Dermis blood vessel endothelial cell (primary cell): ENCODE measurements at places on chromosomes 4 and X.

GRCh38 chr4:77893451-77893850 is 30.8 kb downstream of the MRPL1 start:
- DNase-seq = no peak

- no peak for DNase-seq
Measured at GRCh38 chr4:181475781-181476507, 767.3 kb upstream of the TENM3 start.

GRCh38 chrX:110600745-110601310 is 194.8 kb downstream of the CHRDL1 start:
- no peak for DNase-seq

GRCh38 chr4:74660866-74661265 is 133.5 kb downstream of the BTC start:
- DNase-seq = no peak

DNA sequence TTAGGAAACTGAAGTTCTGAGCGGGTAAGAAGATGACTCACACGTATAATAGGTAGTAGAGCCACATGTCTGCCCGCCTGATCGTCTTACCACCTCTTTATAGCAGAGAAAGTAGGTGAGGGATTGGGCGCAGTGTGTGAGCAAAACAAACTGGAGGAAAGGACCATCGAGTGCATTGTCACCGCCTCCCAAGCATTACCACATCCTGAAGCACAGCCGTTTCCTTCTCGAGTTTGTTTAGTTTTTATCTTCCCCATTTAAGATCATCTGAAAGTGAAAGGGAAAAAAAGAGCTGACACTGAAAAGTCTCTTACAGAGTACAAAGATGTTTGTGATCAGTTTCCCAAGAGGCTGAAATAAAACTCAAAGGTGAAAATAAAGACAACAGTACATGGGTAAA is 14.8 kb downstream of the PDK3 start:
- DNase-seq = peak; percentile 12

- DNase-seq = no peak
Measured at GRCh38 chrX:17860179-17860780, 818 bp downstream of the RAI2 start.
